Effector memory CD4-positive, alpha-beta T cell (primary cell): ENCODE measurements at places on chromosomes 4 and X.

DNA sequence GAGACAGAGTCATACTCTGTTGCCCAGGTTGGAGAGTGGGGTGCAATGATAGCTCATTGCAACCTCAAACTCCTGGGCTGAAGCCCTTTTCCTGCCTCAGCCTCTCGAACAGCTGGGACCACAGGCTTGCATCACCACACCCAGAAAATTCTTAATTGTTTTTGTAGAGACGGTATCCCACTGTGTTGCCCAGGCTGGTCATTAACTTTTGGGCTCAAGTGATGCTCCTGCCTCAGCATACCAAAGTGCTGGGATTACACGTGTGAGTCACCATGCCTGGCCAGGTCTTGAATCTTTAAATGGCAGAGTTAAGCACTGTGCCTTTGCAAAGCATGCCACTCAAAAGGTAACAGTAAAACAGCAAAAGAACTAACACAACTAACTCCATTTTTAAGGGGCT is 28.6 kb upstream of the BBS12 start:
- DNase-seq: no peak
- no peak overlapping the region for H3K4me3 ChIP-seq
- H3K27ac ChIP-seq: no peak overlapping the region
- no peaks in the 10 kb centered on the region for H3K36me3 ChIP-seq
- H3K4me1 ChIP-seq: no peaks in the 10 kb centered on the region

DNA sequence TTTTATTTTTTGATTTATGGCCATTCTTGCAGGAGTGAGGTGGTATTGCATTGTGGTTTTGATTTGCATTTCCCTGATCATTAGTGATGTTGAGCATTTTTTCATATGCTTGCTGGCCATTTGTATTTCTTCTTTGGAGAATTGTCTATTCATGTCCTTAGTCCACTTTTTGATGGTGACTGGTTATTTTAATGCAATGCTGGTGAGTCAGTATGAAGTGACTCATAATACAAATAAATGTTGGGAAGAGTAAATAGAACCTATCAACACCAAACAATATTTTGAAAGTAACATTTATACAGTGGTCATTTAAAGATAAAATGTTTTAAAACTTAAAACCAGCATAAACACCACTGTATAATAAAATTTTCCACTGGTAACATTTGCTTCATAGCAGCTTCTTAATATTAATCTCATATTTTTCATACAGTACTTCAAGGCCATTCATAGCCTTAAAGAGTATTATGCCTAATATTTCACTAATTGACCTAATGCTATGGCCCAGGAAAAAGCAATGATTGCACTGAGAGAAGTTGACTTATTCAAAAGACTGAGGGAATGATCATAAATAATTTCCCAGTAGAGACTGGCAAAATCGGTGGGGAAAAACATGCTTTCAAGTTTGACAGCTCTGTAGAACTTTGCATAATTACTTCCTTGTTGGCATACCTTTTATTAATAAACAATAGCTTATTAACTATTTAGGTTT is 33.9 kb downstream of the CASK start:
- no peaks in the 10 kb centered on the region for H3K4me1 ChIP-seq
- no peak overlapping the region for H3K4me3 ChIP-seq
- H3K27ac ChIP-seq: no peak overlapping the region
- H3K27me3 ChIP-seq: no peaks in the 10 kb centered on the region
- DNase-seq: no peak
- H3K36me3 ChIP-seq: no peaks in the 10 kb centered on the region

- DNase-seq: no peak
- H3K4me3 ChIP-seq: no peak overlapping the region
- H3K4me1 ChIP-seq: no peaks in the 10 kb centered on the region
- no peaks in the 10 kb centered on the region for H3K36me3 ChIP-seq
Measured at GRCh38 chr4:148776941-148777340, 334.7 kb upstream of the NR3C2 start.

- H3K27ac ChIP-seq: no peak overlapping the region
- H3K4me1 ChIP-seq: no peaks in the 10 kb centered on the region
- H3K36me3 ChIP-seq: no peaks in the 10 kb centered on the region
- H3K4me3 ChIP-seq: no peak overlapping the region
- H3K27me3 ChIP-seq: no peaks in the 10 kb centered on the region
- no peak for DNase-seq
Measured at GRCh38 chr4:180377741-180378140, 1865.5 kb upstream of the TENM3 start.

DNA sequence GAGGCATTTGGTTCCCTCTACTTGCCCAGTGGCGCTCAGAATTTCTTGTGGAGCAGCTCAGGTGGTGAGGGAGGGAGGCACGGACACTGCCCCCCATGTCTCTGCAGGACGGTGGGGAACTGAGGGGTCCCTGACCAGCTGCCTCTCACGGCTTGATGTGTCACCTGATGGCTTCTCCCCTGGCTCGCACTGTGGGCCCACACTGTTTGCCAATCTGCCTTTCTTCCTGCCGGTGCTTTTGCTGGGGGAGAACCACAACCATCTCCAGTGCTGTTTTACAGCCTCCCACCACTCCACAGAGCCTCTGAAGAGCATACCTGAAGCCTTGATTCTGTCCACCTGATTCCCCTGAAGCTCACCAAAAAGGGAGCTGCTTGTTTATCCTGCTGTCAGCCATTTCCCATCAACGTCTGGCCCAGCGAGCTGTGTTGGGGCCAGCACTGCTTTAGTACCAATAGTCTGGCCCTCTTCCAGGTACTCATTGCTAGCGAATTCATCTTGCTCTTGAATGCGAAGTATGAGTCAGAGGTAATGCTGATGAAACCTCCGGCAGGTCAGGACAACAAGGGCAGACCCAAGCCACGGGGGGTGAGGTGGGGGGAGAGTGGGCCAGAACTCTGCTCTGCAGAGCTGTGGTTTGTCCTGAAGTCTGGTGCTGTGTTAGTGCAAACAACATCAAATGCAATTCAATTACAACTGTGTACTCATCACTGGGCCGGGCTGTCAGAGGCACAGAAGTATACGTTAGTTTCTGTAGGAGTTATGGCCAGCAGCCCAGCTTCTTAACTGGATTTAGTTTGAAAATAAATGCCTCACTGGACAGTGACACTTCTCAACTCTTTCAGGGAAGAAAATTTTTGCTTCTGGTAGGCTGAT is 208.3 kb upstream of the JADE1 start:
- H3K4me3 ChIP-seq: no peak overlapping the region
- no peaks in the 10 kb centered on the region for H3K4me1 ChIP-seq
- DNase-seq: no peak
- H3K36me3 ChIP-seq: no peaks in the 10 kb centered on the region
- no peak overlapping the region for H3K27ac ChIP-seq
- no peaks in the 10 kb centered on the region for H3K27me3 ChIP-seq

DNA sequence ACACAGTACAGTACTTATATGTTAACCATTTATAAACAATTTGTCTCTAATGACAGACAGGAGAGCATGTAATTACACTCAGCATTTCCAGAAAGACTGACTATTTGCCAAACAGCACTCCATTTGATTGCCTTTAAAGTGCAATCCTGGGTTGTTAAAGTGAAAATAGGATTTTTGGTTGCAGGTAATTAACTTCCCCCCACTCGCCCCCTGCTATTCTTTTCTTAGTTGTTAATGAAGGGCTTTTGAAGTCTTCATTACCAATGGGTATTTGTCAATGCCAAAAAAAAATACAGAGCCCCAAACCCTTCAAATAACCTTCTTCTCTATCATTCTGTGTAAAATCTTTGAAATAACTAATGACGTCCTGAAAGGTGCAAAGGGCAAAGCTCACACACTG is 825.6 kb downstream of the STPG2 start:
- H3K36me3 ChIP-seq: no peaks in the 10 kb centered on the region
- no peak overlapping the region for H3K27ac ChIP-seq
- no peak overlapping the region for H3K4me3 ChIP-seq
- no peaks in the 10 kb centered on the region for H3K4me1 ChIP-seq

DNA sequence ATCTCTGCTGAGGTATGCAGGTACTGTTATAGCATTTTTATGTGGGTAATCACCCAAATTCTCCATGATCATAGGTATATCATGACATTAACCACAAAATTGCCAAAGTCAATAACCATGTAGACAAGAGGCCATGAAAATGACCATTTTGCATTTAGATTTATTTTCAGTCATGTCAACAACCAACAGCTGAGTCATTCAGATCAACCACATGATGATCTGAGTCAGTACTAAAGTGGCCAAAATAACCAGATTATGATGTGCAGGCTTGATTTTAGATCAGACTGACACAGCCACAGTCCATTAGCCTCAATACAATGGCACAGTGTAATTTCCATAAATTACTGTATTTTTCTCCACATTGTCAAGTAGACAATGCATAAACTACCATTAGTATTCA is 240.5 kb downstream of the GRIA3 start:
- no peaks in the 10 kb centered on the region for H3K4me1 ChIP-seq
- H3K27me3 ChIP-seq: no peaks in the 10 kb centered on the region
- H3K36me3 ChIP-seq: no peaks in the 10 kb centered on the region
- no peak overlapping the region for H3K4me3 ChIP-seq
- no peak for DNase-seq

DNA sequence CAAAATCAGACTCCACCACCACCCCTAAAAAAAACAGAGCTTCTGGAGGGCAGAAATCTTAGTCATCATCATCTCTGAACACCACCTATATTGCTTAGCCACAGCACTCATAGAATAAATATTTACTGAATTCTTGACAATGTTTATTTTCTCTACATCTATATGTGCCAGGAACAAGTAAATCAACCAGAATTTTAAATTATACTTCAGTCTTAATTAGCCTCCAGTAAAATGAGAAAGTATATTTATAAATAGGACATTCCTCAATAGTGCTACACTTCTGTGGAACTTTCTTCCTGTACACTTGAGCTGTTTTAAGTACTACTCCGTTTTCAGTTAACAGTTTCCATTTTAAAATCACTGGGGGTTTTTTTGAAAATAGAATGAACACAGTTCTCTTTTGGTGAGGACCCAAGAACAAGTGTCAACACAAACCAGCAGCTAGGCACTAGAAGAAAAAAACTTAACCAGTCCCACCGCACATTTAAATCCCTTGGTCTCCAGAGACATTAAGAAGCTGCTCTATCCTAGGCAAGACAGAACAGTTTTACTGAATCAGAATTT is 25.5 kb downstream of the SMIM14 start:
- no peaks in the 10 kb centered on the region for H3K36me3 ChIP-seq
- H3K27ac ChIP-seq: no peak overlapping the region
- H3K27me3 ChIP-seq: no peaks in the 10 kb centered on the region
- no peak overlapping the region for H3K4me3 ChIP-seq

GRCh38 chr4:168610911-168611530 is 114.2 kb downstream of the PALLD start:
- no peaks in the 10 kb centered on the region for H3K4me1 ChIP-seq
- H3K27me3 ChIP-seq: no peaks in the 10 kb centered on the region

DNA sequence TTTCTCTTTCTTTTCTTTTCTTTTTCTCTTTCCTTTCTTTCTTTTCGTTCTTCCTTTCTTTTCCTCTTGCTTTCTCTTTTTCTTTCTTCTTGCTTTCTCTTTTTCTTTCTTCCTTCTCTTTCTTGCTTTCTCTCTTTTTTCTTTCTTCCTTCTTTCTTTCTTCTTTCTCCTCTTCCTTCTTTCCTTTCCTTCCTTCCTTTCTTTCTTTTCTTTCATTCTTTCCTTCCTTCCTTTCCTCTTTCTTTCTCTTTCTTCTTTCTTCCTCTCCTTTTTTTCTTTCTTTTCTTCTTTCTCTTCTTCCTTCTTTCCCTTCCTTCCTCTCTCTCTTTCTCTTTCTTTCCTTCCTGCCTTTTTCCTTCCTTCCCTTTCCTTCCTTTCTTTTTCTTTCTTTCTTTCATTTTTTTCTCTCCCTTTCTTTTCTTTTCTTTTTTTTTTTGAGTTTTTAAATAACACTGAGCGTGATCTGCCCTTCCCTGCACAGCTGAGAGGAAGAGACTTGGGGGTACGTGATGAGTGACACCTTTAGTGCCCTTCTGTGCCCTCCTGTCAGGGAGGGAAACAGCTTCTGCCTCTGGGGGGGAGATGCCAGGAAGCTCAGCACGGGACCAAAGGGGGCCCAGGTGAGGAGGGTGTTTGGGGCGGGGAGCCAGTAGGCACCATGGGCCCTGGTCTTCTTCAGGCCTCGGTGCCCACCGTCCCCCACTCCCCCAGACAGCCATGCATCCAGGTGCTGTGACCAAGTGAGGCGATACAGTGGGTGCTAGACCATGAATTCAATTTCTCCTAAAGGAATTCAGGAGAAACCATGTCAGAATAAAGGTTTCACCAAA is 36.6 kb upstream of the CDKN2AIP start:
- no peak for DNase-seq
- no peaks in the 10 kb centered on the region for H3K36me3 ChIP-seq
- H3K4me3 ChIP-seq: peak overlapping the region; percentile 71
- H3K27ac ChIP-seq: peak overlapping the region; percentile 65
- no peaks in the 10 kb centered on the region for H3K4me1 ChIP-seq

GRCh38 chrX:1475481-1475880 is 22.8 kb upstream of the ASMTL start:
- no peaks in the 10 kb centered on the region for H3K27me3 ChIP-seq
- H3K4me3 ChIP-seq: no peak overlapping the region
- DNase-seq: no peak
- H3K27ac ChIP-seq: no peak overlapping the region
- H3K36me3 ChIP-seq: peaks cover 31% of the 10 kb centered on the region
- H3K4me1 ChIP-seq: peaks cover 22% of the 10 kb centered on the region

GRCh38 chr4:127709456-127709855 is 20.7 kb upstream of the SLC25A31 start:
- H3K4me1 ChIP-seq: no peaks in the 10 kb centered on the region
- no peak for DNase-seq
- H3K27me3 ChIP-seq: no peaks in the 10 kb centered on the region
- no peaks in the 10 kb centered on the region for H3K36me3 ChIP-seq
- no peak overlapping the region for H3K27ac ChIP-seq

GRCh38 chr4:125268068-125268755 is 46.5 kb upstream of the FAT4 start:
- no peaks in the 10 kb centered on the region for H3K4me1 ChIP-seq
- H3K27me3 ChIP-seq: no peaks in the 10 kb centered on the region
- H3K4me3 ChIP-seq: no peak overlapping the region
- H3K36me3 ChIP-seq: no peaks in the 10 kb centered on the region
- no peak overlapping the region for H3K27ac ChIP-seq

GRCh38 chr4:5711479-5712184 is 631 bp downstream of the EVC start:
- H3K4me1 ChIP-seq: no peaks in the 10 kb centered on the region
- no peak overlapping the region for H3K4me3 ChIP-seq
- peaks cover 12% of the 10 kb centered on the region for H3K27me3 ChIP-seq
- H3K36me3 ChIP-seq: no peaks in the 10 kb centered on the region
- DNase-seq: no peak
- H3K27ac ChIP-seq: no peak overlapping the region

GRCh38 chr4:99720206-99720605 is 62.6 kb upstream of the C4orf54 start:
- no peaks in the 10 kb centered on the region for H3K27me3 ChIP-seq
- no peak for DNase-seq
- H3K4me1 ChIP-seq: no peaks in the 10 kb centered on the region
- no peaks in the 10 kb centered on the region for H3K36me3 ChIP-seq
